ENCODE measurements at places on chromosomes 2 and 18.

- DNase-seq, result no peak
Measured at GRCh38 chr18:3654442-3655253, 204.7 kb downstream of the TGIF1 start.

DNA sequence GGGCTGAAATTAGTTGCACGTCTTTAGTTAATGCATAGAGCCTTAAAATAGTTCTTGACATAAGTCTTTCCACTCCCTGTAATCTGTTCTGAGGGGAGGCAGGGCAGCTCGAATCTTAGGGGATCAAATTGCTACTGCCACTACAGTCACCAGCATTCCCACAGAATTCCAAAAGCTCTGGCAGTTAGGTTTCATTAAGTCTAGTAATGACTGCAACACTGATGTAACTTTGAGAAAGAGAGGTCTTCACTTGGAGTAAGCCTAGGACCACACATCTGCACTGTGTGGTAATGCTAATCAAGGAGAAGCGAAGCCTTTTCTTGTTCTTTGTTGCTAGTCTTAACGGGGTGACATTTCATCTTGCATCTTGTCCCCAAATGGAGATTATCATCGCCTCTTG, 19.3 kb upstream of the NCK2 start:
- DNase-seq, result no peak

GRCh38 chr18:72742002-72742401, 125.8 kb downstream of the NETO1 start:
- DNase-seq, result no peak

DNA sequence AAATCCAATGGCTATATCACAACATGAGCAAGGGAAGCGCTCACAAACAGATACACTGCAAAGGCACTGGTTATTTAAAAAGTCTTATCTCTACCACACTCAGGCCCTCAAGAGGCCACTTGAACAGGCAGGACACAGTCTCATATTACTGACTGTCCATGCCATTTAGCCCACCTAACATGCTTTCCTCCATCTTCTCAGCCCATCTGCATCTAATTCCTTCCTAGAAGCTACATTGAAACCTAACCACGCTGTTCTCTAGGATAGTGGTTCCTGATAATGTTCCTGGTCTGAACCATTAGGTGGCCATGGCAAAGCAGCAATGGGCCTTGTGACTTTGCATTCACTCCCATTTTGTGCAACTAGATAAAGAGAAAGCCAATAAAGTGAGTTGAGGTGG, 22.5 kb upstream of the NEB start:
- no peak for DNase-seq

- no peak for DNase-seq
Measured at GRCh38 chr18:8536922-8537321, 72.3 kb upstream of the RAB12 start.

GRCh38 chr2:203824603-203825002, 43.0 kb upstream of the CTLA4 start:
- DNase-seq, result no peak

DNA sequence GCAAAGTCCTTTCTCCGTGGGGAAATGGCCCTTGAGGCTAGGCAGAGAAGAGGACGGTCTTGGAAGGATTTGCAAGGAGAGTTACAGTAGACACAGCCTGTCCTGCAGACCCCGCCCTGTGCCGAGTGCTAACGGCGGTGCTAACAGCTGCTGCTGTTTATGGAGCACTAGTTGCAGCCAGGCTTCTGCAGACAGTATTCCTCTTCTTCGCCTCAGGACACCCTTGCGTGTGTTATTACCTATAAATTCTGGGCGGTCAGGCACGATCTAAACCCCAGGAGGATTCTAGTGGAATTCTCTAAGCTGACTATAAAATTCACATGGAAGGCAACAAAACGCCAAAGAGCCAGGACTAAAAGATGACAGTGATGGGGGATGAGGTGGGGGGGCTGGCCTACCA, 139.8 kb downstream of the GLI2 start:
- DNase-seq, result no peak

GRCh38 chr2:83971547-83971946, 487.5 kb downstream of the SUCLG1 start:
- no peak for DNase-seq

DNA sequence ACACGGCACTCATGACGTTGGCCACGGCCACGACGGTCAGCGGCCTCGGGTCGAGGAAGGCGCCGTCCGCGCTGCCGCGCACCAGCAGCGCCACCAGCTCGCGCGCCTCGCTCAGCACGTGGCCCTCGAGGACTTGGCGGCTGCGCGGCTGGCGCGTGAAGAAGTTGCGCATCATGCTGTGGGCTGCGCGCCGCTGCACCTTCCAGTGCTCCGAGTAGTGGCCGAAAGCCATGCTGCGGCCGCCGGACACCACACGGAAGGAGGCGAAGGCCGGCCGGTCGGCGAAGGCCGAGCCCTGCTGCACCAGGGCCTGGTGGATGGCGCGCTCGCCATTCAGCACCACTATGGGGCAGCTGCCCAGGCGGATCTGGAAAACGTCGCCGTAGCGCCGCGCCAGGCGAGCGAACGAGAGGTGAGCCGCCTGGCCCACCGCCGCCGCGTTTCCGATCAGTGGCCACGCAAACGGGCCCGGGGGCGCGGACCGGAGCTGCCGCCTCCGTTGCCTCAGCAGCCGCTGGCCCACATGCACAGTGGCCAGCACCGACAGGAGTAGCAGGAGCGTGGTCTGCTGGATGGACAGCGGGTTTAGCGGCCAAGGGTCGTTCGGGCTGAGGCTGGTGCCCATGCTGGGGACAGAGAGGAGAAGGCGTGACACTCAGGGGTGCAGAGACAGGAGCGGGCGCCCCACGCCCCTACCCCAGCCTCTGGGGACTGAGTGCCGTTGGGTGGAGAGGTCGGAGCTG, 1.0 kb downstream of the CYP1B1 start:
- no peak for DNase-seq
